ENCODE measurements at places on chromosomes 5 and 9. TPM values are rescaled to one million over a fixed set of nuclear protein-coding genes. Genes with fewer than 3 reads are reported as not detected.
A peak's percentile ranks its signal among the peaks of the same experiment; 100 is the strongest.

ARSI gene
- total RNA-seq: 11.0 TPM

DNA sequence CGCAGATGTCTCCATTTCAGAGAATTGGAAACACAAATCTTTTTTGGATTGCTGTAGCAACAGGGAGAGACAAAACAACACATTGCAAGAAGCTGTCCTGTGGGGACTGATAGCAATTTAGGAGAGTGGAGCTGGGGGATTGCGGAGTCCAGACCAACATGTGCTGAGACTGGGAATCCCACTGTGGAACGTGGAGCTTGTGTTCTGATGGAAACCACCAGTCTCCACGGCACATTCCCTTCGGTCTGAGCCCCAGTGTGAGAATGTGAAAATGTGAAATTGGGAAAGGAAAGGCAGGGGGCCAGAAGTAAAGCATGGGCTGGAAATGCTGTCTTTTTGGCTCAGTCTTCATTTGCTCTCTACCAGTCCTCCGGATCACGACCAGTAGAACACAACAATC is 348.8 kb upstream of the TNC start:
- no peak for DNase-seq

- DNase-seq: no peak
Measured at GRCh38 chr9:69602773-69603172, 69.4 kb downstream of the APBA1 start.

IL3 gene
- total RNA-seq: not detected

LCN6 gene
- not detected for total RNA-seq

DNA sequence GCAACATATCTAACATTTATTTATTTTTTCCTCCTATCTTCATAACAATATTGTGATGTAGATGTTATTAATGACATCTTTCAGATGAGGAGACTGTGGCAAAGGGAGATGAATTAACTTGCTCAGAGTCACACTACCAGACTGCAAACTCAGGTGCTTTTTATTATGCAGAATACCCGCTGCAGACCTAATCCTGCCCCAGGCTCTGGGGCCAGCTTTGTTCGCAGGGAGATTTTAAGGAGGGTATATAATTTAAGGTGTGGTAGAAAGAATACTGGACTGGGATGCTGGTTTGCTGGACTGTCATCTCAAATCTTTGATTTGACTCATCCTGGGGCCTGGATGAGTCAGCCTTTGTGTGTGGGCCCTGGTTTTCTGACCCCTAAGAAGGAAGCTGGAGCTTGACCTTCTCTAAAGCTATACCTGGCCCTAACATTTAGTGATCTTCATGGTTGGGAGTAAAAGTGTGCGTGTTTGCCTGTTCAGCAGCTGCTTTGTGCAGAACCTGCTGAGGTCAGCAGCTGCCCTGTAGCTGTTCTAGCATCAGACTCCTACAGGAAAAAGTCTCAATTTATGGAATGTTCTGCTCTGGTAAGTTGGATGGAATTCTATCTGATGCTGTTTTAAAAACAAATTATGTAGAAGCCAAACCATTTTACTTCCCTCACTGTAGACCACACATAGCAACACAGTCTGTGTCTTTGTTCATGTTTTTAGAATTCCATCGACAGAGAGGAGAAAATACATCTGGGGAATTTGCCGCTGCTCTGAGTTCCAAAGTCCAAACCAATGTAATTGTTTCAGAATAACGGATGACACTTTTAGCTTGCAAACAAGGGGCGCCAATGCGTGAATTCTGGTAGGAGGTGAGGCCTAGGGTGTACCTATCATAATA is 4.5 kb downstream of the SLC36A1 start:
- DNase-seq: peak; percentile 41

- DNase-seq: no peak
Measured at GRCh38 chr5:139079225-139079990, 118.8 kb downstream of the SIL1 start.

RASEF gene
- not detected for total RNA-seq

DNA sequence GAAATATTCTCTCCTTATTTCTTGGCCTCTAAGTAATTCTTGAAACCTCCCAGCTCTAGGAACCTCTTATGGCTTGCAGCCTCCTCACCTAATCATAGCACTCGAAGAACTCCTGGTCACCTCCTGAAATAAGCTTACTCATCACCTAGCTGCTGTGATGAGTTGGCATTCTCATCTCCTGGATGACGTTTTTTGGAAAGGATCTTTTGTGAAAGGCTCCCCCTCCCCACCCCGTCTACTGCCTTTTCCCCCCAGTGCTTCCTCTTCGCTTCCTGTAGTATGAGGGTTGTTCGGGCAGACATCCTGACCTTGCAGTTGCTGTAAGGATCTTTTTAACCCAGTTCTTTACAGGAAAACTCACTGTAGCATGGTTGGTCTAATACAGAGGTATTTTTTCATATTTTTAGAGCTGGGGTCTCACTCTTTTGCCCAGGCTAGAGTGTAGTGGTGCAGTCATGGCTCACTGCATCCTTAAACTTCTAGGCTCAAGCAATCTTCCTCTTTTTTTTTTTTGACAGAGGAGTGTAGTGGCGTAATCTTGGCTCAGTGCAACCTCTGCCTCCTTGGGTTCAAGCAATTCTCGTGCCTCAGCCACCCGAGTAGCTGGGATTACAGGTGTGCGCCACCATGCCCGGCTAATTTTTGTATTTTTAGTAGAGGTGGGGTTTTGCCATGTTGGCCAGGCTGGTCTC is 41.8 kb downstream of the ARHGAP26 start:
- no peak for DNase-seq

- no peak for DNase-seq
Measured at GRCh38 chr9:118459913-118460312, 755.7 kb downstream of the TLR4 start.

- peak; percentile 3 for DNase-seq
Measured at GRCh38 chr5:167489202-167489601, 802.2 kb upstream of the WWC1 start.

DNA sequence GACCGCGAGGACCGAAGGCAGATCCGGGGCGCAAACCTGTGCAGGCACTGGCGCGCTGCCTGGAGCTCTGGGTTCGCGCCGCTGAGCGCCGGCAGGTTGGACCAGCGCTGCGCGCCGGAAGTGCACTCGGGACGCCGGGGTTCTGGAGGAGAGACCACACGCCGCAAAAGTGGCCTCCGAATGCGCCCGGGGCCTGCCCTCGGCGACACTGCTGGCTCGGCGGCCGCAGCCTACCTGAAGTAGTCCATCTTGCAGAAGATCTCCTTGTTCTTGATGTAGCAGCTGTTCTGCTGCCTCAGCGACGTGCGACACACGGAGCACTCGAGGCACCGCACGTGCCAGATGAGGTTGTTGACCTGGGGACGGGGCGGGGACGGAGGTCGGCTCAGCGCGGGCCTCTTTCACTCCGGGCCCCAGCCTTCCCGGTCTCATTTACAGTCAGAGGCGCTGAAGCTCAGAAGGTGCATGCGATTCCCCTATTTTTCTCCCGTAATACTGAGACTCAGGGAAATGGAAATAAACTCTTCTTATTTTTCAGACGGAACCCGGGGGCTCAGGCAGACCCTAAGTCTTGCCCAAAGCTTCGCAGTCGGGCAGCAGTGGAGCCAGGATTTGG is 2.5 kb downstream of the LHX6 start:
- no peak for DNase-seq

DAB2 gene
- total RNA-seq: 25.0 TPM

GRCh38 chr9:94135222-94135621 is 51.0 kb downstream of the PTPDC1 start:
- DNase-seq: peak; percentile 83

GRCh38 chr9:113515862-113516261 is 52.3 kb downstream of the RGS3 start:
- no peak for DNase-seq

DNA sequence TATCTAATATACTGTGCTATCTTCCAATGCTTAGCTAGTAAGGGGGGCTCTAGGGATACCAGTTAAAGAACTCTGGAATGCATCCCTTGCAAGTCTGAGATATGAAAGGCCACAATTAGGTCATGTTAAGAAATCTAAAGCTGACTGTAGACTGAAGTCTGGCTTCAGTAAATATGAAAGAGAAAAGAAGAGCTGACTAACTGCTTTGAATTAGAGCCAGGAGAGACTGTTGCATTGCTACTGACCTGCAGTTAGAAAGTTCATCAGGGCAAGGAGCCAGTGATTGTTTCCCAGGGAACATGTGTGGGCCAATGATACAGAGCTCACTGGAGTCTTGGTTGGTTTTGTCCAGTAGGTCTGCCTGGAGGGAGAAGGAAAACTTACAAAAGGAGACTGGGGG is 472.1 kb upstream of the TNC start:
- peak; percentile 95 for DNase-seq

CCDC112 gene
- total RNA-seq: 12.4 TPM

GRCh38 chr9:15697446-15697851 is 144.6 kb downstream of the CCDC171 start:
- peak; percentile 69 for DNase-seq

DNA sequence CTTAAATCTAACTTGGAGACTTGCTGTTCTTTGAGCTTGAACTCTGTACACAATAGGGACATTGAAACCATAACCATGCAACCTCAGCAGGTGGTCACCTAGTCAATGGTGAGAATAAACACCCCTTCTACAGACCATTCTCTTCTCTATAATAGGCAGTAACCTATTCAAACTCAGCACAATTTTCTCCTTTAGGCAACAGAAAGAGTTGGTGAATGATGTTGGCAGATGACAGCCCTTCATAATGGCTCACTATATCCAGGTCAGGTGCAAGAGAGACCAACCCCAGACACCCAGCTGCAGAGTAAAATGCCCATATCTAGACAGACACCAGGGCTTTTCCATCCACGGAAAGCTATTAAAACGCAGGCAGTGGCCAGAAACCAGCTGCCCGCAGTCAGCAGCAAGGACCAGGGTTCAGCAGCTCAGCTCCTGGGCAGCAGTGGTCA is 106.7 kb downstream of the SERINC5 start:
- DNase-seq: no peak

ENTREP1 gene
- total RNA-seq: not detected

GRCh38 chr5:140418862-140419520 is 17.4 kb downstream of the ANKHD1 start:
- no peak for DNase-seq

- DNase-seq: no peak
Measured at GRCh38 chr5:83434946-83435345, 36.6 kb upstream of the VCAN start.

PFN3 gene
- total RNA-seq: not detected

- DNase-seq: no peak
Measured at GRCh38 chr5:110686270-110686669, 40.2 kb downstream of the TMEM232 start.

NDUFS4 gene
- 78.8 TPM for total RNA-seq

DNA sequence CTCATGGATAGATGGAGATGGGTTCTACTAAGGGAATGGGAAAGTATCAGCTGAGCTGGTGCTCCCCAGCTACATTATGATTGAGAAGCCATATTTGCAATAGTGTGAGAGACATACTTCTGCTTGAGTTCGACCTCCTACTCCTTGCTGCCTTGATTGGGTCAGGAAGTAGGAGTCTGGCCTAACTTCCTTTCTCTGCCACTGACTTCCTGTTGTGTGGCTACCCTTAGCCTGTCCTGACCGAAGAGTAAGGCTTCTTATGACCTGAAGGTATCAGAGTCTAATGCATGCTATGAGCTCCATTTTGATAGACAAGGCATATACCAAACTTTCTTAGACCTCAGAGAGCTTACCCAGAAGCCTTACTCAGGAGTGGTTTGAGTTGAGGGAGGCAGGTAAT is 53.9 kb downstream of the OSTF1 start:
- DNase-seq: no peak

- DNase-seq: no peak
Measured at GRCh38 chr5:1546556-1546955, 22.8 kb upstream of the LPCAT1 start.

PRR7 gene
- total RNA-seq: 55.4 TPM

CATSPER3 gene
- total RNA-seq: 0.11 TPM

ANKRD34B gene
- total RNA-seq: not detected

- no peak for DNase-seq
Measured at GRCh38 chr5:102451082-102451481, 47.7 kb downstream of the SLCO6A1 start.

IL13 gene
- not detected for total RNA-seq

- no peak for DNase-seq
Measured at GRCh38 chr5:94267350-94267899, 351.0 kb downstream of the KIAA0825 start.

DNA sequence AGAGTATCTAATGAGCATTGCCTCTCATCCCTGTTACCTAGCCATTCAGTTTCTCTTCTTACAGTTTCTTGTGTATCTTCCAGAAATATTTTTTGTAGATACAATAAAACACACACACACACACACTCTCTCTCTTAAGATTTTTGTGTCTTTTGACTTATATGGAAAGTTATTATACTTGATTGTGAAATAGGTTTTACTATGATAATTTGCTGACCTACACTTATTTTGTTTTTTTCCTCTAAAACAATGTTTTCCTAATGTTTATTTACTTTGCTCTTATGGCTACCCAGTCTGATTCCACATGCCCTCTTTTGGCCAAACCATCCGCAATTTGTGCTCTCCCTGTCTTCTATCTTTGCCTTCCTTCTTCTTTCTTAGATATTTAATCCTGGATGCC is 25.3 kb downstream of the LRRTM2 start:
- DNase-seq: no peak

C5orf52 gene
- not detected for total RNA-seq

- DNase-seq: no peak
Measured at GRCh38 chr5:11234501-11234911, 473.5 kb upstream of the DAP start.

Data from LHCN-M2 (cell line).